B cell (primary cell): ENCODE measurements at places on chromosomes 11 and 22.

DNA sequence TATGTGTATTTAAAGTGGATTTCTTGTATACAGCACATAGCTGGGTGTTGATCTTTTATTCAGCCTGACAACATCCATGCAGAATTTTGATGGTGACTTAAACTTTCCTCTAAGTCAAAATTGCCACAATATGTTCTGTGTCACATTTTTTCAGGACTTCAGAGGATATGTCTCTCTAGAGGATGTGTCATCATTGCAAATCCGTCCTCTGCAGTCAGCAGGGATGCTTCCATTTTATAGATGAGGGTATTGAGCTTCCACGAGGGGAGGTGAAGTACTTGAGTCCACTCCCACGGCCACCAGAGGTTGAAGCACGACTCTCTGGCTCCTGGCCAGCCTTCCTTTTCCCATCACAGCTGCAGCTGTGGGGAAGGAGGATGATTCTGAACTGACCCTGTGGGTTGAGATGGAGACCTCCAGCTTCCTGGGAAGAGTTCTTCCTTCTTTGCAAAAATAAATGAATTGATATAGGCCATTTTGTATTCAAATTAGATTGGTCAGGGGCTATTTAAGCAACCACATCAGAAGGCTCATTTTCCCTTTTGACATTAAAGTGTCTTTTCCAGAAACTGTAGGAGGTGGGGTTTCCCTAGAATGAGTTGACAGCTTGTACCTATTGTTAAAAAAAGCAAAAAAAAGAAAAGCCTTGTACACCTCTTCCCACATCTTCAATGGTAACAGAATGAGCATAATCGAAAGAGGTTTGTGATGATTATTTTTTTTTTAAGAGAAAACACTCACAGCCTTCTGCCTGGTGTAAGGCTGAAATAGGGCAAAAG is 55.2 kb upstream of the MYEOV start:
- DNase-seq: no peak

DNA sequence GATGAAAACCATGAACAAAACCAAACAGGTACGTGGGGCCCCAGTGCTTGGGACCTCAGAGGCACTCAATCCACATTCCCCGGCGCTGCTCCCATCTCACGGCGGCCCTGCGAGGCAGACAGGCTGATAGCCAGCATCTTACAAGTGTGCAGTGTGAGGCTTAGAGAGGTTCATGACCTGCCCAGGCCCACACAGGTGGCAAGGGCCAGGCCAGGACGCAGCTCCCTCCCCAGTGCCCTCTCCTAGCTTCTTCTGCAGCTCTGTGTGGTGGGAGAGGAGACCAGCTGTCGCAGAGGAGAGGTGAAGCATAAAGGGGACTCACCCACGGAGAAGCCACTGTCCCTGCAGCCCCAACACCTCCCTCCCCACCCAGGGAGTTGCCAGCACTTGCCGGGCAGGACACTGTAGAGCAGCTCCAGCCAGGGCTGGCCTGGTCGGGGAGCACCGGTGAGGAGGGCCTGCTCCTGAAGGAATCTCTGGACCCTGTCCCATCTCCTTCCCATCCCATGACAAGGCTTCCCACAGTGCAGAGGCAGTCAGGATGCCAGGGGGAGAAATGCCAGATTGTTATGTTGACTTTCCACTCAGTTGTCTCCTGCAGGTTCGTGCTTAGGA is 92.4 kb upstream of the TMEM45B start:
- no peak for DNase-seq

GRCh38 chr11:14418801-14419417 is 59.9 kb upstream of the RRAS2 start:
- no peak for DNase-seq

- DNase-seq: no peak
Observed at GRCh38 chr22:43182726-43183125, 4.2 kb downstream of the TTLL12 start.

DNA sequence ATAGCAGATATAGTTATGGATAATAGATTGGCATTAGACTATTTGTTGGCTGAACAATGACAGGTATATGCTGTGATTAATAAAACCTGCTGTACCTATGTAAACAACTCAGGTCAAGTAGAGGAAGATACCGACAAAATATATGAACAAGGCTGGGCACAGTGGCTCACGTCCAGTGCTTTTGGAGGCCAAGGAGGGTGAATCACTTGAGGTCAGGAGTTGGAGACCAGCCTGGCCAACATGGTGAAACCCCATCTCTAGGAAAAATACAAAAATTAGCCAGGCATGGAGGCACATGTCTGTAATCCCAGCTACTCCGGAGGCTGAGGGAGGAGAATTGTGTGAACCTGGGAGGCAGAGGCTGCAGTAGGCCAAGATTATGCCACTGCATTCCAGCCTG is 14.0 kb upstream of the CHKA start:
- no peak for DNase-seq

DNA sequence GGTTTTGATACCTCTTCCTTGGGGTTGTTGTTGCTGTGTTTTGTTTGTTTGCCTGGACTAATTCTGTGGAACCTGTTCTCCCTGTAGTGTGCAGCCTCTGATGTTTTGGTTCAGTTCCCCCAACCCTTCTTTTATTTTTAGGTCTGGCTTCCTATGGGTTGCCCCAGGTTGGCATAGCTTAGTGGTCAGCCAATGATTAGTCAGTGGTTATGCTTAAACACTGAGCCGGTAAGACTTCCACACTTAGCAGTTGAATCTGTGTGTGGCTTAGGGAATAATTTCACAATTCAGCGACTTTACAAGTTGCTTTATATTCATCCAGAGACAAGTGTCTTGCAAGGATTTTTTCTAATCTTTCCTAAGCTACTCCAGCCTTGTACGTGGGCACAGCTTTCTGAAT is 78.6 kb upstream of the CLPB start:
- DNase-seq: no peak

GRCh38 chr22:47816121-47816862 is 1053.8 kb downstream of the TBC1D22A start:
- no peak for DNase-seq

DNA sequence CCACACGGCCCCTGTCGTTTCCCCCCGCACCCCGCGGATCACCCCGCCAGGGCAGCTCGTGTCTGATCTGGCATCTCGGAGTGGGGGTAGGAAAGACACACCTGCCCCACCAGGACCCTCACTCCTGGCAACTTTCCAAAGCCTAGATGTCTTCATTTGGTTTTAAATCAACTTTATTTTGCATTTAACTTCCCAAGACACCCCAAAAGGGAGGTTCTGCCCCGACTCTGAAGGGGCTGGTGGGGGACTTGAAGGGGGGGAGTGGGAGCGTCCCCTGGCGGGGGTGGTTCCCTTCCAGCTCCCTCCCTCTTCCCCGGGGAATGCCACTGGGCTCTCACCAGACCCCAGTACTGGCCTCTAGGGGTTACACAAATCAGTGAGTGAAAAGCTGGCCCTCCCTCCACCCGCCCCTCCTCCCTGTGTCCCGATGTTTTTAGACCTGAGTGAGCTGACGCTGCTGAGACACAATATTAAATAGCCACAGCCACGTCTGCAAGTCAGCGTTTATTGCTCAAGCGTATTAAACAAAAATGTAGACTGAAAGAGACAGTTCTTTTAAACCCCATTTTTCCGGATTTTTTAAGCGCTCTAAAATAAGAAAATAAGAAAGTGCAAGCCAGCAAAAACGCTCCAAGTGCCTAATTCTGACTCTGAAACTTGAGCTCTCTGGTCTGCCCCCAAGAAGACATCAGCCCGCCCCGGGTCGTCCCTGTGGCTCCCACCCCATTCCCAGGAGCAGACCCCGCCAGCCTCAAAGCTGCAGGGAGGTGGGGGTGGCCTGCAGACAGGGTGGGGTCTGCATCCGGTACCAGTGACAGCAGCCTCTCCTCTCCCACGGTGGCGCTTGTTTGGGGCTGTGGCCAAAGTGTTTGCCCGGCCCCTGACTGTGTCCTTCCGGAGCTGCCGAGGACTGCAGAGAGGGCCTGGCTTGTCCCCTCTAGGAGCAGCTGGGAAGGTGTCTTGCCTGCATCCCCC is 1.1 kb upstream of the TTLL8 start:
- DNase-seq: no peak

DNA sequence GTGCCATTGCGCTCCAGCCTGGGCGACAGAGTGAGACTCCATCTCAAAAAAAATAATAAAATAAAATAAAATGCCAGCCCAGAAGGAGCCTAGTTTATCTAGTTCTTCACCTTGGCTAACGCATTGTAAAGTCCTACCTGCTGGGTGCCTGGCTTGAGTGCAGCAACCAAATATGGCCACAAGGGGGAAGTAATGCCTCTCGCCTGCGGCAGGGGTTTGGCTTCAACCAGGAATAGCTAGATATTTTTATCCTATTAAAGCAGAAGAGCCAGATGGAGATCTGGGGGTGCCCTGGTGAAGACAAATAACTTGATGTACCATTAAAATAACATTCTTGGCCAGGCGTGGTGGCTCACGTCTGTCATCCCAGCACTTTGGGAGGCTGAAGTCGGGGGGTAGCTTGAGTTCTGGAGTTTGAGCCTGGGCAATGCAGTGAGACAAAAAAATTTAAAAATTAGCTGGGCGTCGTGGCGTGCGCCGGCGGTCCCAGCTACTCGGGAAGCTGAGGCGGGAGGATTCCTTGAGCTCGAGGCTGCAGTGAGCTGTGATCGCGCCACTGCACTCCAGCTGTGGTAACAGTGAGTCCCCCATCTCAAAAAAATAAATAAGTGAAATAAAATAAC is 20.6 kb upstream of the PLEKHB1 start:
- DNase-seq: peak; percentile 75

DNA sequence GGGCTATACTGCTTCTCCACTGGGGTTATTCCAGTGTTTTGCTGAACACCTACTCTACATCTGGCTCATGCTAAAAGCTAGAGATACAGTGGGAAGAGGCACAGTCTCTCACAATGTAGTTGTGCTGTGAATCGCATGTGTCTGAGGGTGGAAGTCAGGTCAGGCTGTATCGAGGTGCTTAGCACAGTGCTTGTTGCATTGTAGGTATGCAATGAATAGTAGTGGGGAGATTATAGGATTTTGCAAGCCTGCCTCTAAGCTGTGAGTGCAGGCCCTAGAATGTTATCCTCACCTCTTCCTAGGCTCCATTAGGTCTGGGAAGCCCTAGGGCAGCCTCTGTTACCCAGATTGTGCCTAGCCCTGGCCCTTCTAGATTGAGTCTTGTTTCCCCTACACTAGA is 37.4 kb downstream of the MYO18B start:
- no peak for DNase-seq

DNA sequence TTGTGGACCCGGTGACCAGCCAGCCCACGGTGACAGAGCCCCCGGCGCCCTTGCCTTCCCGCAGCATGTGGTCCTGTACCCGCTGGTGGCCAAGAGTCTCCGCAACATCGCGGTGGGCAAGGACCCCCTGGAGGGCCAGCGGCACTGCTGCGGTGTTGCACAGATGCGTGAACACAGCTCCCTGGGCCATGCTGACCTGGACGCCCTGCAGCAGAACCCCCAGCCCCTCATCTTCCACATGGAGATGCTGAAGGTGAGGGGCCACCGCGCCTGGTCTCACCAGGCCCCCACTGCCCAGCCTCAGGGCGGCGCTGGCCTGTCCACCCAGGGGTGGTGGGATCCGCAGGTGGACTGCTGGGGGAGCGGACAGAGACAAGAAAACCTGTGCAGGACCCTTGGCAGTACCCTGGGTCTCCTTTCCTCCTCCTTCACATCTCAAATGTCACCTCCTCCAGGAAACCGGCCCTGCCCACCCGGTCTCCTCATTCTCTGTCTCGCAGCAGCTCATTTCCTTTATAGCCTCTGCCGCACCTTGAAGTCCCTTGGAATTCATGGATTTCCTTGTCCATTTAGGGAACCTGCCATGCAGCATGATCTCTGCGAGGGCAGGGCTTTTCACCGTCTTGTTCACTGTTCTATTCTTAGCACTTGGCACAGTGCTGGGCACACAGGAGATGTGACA is 6.5 kb downstream of the AIP start:
- no peak for DNase-seq

DNA sequence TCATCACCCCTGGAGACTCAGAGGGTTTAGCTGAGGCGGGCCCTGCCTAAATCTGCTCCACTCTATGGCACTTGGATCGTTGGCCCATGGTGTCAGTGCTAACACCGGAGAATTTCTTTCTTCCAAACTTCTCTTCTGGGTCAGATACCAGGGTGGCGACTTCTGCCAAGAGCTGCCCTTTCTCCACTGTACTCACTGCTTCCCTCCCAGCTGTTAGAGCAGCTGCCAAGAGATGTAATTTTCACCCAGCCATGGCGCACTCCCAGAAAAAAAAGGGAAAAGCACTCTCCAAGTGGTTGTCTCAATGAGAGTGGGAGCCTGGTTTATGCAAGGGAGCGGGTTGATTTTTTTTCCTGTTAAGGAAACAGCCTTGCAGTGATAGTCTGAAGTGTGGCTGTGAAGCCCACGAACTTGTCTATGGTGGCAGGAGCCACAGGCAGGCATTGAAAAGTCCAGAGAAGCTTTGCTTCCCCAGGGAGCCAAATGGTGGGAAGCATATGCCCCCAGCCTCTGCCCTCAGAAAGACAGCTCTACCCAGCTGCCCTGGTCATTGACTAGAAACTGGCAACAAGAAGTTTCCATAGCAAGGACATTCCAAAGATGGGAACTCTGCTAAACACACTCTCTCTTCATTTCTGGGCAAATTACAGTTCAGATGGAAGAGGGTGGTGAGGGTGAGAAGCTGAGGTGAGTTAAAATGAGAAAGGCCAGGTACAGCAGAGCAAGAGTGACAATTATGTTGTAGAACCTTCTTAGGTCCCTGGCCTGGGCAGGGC is 10.7 kb downstream of the PCSK7 start:
- DNase-seq: no peak

DNA sequence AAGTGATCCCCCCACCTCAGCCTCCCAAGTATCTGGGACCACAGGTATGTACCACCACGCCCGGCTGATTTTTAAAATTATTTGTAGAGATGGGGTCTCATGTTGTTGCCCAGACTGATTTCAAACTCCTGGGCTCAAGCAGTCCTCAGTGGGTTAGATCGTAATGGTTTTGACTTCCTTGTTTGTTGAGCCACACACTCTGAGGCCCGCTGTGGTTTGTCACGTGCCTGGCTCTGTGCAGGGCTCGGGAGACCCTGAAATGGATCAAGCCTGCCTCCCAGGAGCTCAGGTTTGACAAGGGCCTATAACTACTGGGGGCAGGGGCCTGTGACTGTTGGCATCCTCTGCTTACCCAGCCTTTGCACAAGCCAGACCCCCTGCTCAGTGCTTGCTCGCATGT is 68.1 kb downstream of the MPPED1 start:
- DNase-seq: no peak

DNA sequence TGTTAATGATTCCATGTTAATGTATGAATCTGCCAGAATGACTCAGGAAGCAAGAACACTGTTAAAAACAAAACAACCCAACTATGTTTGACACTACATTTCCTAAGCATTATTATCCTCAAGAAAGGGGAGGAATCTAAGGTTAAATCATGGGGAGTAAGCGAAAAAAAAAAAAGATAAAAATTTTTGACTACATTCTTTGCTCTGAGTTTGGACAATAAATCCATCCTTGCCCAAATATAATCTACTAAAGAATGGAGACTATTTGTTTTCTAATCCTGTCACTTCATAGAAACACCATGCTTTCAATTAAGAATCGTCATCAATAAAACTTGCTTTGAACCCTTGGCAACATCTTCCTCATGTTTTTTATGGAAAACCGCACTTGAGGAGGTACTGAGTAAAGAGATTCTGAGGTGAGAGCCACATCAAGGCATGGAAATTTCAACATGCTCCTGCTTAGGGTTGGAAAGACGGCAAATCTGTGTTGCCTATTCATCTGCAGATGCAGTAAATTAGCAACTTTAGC is 9.7 kb downstream of the MAML2 start:
- DNase-seq: no peak

- no peak for DNase-seq
Observed at GRCh38 chr11:64876835-64877341, 1.5 kb downstream of the EHD1 start.

GRCh38 chr11:21707116-21707739 is 485.7 kb upstream of the ANO5 start:
- no peak for DNase-seq

GRCh38 chr22:46846150-46846831 is 83.8 kb downstream of the TBC1D22A start:
- DNase-seq: no peak
